Lung microvascular endothelial cell (primary cell): ENCODE measurements at places on chromosomes 2 and 18.
A peak's percentile ranks its signal among the peaks of the same experiment; 100 is the strongest.

- no peak for DNase-seq
Measured at GRCh38 chr2:181241797-181242196, 215.4 kb upstream of the ITGA4 start.

DNA sequence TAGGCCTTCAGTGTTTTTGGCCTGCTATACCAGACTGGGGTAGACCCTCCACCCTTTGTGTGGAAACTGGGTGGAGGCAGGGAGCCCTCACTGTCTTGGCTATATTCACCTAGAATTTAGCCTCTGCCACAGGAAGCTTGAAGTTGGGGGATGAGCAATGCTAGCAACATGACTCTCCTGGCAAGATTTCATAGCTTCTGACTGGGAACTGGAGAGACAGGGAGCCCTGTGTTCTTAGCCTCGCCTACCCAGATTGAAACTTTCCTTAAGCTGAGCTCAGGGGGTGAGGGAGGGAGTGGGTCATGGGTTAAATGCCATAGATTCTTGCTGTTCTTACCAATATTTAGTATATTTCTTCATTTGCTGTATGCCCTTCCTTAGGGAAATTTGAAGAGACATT, 46.8 kb upstream of the FAM98A start:
- no peak for DNase-seq

DNA sequence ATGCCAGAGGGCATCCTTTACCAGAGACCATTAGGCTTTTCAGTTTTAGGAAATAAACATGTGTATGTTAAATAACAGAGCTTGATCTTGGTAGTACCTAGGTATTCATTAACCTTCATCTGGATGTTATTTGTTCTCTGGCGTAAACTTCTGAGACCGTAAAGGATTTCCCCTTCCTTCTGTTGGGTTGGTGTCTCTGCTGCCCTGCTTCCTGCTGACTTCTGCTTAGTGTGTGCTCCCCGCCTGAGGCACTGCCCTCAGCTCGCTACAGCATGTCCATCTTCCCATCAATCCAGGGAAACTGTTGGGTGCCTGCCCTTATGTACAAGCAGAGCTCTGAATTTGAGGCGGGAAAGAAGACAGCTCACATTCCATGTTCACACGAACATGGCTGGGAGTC, 177.9 kb downstream of the TPGS2 start:
- DNase-seq = no peak

DNA sequence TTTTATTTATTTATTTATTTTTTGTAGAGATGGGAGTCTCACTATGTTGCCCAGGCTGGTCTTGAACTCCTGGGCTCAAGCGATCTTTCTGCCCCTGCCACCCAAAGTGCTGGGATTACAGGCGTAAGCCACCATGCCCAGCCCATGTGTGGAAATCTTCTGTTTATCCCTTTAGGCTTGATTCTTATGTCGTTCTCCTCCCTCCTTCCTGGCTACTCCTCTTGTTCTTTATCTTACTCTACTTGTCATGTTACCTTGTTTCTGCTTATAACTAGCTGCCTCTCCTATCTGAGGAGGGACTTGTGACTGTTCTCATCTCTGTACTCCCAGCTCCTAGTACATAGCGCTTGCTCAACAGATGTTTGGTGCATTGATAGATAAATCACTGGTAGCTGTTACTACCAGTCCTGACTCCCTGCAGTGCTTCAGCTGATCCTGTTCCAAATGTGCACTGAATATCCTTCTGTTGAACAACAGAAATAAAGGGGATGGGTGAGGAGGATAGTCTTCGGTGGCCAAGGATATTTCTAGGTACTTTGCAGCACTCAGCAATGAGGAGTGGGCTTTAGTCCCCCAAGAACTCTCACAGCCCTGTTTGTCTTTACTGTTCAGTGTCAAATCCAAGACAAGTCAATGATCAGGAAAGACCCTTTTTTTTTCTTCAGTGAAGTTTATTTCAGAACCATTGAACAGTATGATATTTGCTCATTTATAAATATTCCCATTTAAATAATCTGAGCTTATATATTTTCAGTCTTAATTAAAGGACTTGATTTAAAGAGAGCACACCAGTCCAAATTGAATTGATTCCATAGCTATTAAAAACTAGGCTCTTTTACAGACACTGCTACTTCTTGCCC, 7.2 kb downstream of the IL1B start:
- DNase-seq = no peak

GRCh38 chr18:31565782-31566512, 25.7 kb upstream of the TTR start:
- peak; percentile 7 for DNase-seq
